ENCODE measurements at places on chromosomes 6 and 20. TPM values are rescaled to one million over a fixed set of nuclear protein-coding genes. Genes with fewer than 3 reads are reported as not detected.
A peak's percentile ranks its signal among the peaks of the same experiment; 100 is the strongest.

The TRIM10 gene
- not detected for polyA plus RNA-seq

The LBP gene
- polyA plus RNA-seq = 10.3 TPM

The BTBD3 gene
- polyA plus RNA-seq = 8.4 TPM

The SCRT2 gene
- not detected for polyA plus RNA-seq

The TREM2 gene
- 0.38 TPM for polyA plus RNA-seq

The RIMS1 gene
- polyA plus RNA-seq = 0.18 TPM

The PM20D2 gene
- polyA plus RNA-seq = 7.0 TPM

The NRSN1 gene
- not detected for polyA plus RNA-seq

The BTNL2 gene
- not detected for polyA plus RNA-seq

The ACTL10 gene
- 0.74 TPM for polyA plus RNA-seq

The BTN1A1 gene
- not detected for polyA plus RNA-seq

The PPP2R5D gene
- polyA plus RNA-seq = 27.1 TPM

The PBOV1 gene
- not detected for polyA plus RNA-seq

DNA sequence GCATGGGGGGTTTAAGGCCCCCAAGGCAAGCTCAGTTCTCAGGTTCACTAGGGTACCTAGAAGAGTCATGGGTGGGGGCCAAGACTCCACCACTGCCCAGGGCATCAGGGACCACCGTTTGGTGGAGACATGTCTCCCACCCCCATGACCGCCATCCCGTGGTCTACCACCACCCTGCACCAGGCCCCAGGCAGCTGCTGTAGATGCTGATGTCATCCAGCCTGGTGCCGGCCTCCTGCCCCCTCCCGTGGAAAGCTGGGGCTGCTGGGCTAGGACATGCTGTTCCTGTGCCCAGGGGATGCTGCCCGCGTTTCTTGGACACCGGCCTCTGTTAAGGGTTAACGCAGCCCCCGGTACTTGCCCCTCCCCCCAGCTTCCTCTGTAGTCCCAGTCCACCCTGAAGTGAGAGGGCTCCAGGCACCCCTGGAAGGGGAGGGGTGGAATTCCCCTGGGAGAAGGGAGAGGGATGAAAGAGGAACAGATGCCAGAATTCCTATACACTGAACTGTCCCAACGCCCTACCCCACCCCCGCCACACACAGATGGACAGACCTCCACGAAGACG is 587 bp downstream of the IP6K3 start:
- DNase-seq = peak; percentile 86

- no peak for DNase-seq
Observed at GRCh38 chr6:156534594-156534993, 242.6 kb upstream of the ARID1B start.

DNA sequence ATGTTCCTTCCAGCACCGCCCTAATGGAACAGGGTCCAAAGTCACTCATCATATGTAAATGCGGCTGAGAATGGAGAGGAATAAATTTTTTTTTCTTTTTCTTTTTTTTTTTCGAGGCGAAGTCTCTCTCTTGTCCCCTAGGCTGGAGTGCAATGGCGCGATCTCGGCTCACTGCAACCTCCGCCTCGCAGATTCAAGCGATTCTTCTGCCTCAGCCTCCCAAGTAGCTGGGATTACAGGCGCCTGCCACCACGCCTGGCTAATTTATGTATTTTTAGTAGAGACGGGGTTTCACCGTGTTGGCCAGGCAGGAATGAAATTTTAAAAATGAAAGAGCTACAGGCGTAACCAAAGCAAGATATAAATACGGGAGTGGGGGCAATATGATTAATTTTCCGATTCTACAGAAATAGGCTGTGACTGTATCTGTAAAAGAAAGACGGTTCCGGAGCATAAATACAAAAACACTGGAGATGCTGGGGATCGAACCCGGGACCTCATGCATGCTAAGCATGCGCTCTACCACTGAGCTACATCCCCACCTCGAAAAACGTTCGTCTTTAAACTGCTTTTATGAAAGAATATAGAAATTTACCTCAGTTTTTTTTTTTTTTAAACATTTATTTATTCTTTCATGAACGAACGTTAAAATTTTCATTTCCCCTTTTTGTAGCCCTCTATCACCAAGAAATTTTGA is 132.2 kb downstream of the GPX5 start:
- no peak for DNase-seq

DNA sequence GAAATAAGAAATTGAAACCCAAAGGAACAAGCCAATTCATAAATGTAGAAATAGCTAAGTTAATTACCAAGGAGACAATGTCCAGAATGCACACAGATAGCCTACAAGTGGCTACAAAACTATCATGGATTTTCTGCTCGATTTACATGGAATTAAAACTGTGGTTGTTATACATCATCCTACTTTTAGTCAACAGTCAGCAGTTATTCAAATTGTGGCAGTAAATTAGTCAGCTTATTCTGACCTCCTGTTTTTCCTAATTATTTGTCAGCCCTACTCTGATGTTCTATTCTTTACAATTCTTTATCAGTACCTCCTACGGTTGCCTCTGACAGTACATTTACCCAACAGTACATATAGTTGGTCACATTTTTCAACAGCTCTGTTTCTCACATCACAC is 29.6 kb downstream of the RBL1 start:
- no peak for DNase-seq

GRCh38 chr6:52157301-52157941 is 28.8 kb upstream of the IL17A start:
- DNase-seq = no peak

- DNase-seq = no peak
Observed at GRCh38 chr20:18513208-18513607, 5.5 kb downstream of the SEC23B start.

DNA sequence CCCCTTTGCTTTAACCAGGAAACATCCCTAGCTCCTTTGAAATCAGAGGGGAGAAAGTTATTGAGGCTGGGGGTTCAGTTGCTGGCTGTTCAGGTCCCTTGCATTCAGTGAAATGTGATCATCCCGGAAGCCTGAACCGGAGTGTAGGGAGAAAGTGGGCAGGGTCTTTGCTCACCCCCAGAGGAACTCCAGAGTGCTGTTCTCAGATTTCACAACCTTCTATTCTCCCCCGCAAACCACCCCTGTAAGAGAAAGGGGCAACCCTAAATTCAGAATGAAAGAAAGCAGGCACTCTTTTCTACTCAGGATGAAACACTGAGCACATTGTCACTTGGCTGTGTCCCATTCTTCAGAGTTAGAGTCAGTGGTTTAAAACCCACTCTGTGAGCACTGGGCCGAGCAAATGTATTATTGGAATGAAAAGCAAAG is 139.8 kb downstream of the KHDC1L start:
- DNase-seq = no peak

GRCh38 chr20:57951549-57951948 is 241.7 kb upstream of the PMEPA1 start:
- DNase-seq = no peak

DNA sequence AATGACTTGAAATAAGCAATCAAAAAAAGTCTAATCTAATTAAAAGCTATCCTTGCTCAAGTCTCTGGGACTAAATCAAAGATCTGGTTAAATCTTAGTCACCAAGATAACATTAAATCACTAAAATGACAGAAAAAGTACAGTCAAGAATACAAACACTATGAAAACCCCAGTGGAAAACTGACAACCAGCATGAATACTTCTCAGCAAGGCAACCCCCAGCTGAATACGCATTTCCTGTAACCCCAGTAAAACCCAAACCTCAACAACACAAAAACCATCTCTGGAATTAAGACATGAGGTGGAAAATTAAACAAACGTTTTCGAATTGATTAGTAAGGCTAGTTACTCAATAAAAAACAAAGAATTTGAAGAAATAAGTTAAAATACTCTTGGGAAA is 23.7 kb upstream of the ZC3H12D start:
- no peak for DNase-seq

DNA sequence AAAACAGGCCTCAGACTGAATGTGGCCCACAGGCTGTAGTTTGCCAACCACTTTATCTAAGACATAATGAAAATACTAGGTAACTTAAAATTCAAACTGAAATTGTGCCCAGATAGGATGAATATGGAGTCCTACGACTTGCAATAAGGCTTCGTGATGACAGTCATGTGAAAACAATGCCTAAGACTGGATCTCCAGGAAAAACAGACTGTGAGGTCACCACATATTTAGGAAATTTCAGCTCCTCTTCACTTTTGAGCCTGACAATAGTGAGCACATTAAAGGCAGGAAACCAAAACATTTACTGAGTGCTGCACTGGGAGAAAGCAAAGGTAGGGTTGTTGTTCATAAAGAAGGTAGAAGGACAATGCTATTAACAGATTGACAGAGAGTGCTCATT is 50.0 kb downstream of the RTN4IP1 start:
- DNase-seq = no peak

DNA sequence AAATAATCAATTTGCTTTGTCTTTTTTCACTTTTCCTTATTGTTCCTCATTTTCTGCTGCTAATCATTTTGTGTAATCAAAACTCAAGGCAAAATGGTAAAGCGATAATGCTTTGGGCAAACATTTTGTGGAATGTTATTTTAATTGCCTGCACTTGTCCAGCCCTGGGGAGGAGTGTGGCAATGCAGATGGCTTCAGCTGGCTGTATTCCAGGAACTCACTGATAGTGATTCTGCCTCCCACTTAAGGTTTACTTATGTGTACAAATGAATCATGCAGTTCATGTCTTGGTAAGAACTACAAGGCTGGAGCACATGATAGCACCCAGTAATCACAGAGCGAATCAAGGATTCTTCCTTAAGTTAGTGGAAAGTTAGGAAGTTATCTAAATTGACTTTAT is 107.8 kb downstream of the COL19A1 start:
- no peak for DNase-seq

DNA sequence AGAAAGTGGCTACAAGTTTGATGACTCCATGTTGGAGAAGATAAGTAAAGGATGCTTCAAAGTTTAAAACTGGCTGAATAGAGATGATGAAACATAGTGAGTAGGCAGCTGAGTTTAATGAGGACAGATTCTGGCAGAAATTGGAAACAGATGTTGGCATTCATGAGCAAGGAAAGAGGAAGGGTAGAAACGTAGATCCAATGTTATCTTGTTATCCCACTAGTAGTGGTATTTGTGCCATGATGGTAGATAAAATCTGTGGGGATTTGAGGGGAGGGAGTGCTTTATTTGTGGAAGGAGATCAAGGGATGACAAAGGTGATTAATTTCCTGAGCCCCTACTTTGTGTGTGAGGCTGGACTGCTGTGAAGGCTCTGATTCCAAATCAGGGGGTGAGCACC is 69.5 kb downstream of the MRAP2 start:
- DNase-seq = no peak

- DNase-seq = no peak
Observed at GRCh38 chr6:7304821-7305220, 8.2 kb downstream of the SSR1 start.

- no peak for DNase-seq
Observed at GRCh38 chr6:11304946-11305345, 72.5 kb upstream of the NEDD9 start.

GRCh38 chr6:137402143-137402680 is 92.0 kb downstream of the OLIG3 start:
- DNase-seq = no peak

- no peak for DNase-seq
Observed at GRCh38 chr6:163779727-163780284, 365.3 kb downstream of the QKI start.

DNA sequence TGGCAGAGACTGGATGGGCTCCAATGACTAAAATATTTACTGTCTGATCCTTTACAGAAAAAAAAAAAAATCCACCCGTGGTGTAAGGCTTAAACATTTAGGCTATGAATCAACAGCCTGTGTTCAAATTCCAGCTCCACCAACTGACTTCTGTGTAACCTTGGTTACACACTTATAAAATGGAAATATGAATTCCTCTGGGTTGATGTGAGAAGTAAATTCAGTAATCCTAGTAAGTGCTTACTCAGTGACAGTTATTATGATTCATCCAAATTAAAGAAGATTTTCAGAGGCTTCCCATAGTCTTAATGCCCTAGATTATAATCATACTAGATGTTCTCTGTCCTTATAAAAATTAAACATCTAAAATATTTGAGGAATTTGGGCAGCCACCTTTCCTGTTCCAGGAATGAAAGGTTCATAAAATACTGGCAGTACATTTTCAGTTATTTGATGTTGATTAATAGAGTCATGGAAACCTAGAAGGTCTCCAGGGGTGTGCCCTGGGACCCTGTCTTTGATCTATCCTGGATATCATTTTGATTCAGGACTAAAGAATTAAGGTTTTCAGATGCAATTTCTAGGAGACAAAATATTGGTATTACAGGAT is 180.3 kb upstream of the ZNF217 start:
- no peak for DNase-seq

GRCh38 chr6:148765898-148766808 is 19.3 kb downstream of the UST start:
- DNase-seq = no peak

DNA sequence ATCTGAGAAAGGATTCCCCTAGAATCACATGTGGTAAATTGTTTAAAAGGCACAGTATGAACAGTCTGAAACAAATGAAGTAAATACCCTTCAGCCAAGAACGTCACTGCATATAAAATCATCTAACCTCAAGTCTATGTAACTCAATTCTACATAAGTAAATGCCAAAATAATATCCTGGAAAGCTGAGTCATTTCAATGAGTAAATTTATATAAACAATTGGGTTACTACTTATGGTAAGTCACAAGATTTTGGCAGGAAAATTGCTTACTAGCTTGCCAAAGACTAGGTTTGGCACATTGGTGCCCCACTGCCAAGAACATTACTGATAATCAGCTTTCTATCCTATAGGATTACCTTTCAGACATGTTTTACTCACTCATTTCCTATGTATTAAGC is 8.4 kb downstream of the GMDS start:
- no peak for DNase-seq

GRCh38 chr6:43972913-43973300 is 154.3 kb downstream of the MRPL14 start:
- DNase-seq = peak; percentile 94

GRCh38 chr6:53322188-53323029 is 26.3 kb downstream of the ELOVL5 start:
- no peak for DNase-seq

- peak; percentile 67 for DNase-seq
Observed at GRCh38 chr20:38248133-38248532, 12.4 kb downstream of the KIAA1755 start.

GRCh38 chr20:6055981-6056569 is 2.2 kb upstream of the LRRN4 start:
- DNase-seq = no peak

DNA sequence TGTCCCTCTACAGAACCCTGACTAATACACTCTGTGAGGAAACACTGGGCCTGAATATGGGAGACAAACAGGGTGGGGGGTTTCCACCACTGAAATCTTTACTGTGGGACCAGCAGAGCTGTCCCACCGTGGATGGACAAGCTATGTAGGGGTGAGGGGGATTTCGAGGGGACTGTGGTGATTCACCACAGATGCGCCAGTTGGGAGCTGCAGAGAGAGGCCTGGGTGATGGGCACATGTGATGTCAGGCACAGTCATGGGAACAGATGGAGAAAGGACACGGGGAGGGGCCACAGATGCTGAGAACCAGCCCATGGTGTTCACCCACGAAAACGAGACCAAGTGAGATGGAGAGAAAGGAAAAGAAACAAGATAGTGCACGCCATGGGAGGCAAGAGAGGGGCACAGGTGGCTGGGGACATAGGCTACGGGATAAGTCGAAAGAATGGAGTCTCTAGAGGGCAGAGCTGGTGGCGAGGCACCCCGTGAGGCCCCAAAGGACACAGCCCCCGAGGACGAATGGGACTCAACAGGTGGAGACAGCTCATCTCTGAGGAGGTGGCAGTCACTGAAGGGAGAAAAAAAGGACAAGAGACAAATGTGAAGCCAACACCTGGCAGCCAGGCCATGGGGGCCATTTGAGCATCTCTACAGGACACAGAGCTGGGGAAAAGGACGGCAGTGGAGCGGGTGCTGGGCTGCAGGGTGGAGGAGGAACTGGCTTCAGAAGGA is 10.5 kb upstream of the RAMACL start:
- DNase-seq = no peak

GRCh38 chr20:43919686-43920403 is 5.2 kb downstream of the TOX2 start:
- no peak for DNase-seq
